ENCODE measurements at places on chromosomes 13 and 19. TPM values are rescaled to one million over a fixed set of nuclear protein-coding genes. Genes with fewer than 3 reads are reported as not detected.

- DNase-seq, result no peak
These were observed 412.7 kb downstream of the LMO7 start for GRCh38 chr13:76048675-76049375.

GRCh38 chr13:106859533-106859904 is 291.6 kb upstream of the ARGLU1 start:
- DNase-seq, result no peak

GRCh38 chr19:46361915-46362314 is 15.0 kb downstream of the PPP5C start:
- DNase-seq, result no peak

DNA sequence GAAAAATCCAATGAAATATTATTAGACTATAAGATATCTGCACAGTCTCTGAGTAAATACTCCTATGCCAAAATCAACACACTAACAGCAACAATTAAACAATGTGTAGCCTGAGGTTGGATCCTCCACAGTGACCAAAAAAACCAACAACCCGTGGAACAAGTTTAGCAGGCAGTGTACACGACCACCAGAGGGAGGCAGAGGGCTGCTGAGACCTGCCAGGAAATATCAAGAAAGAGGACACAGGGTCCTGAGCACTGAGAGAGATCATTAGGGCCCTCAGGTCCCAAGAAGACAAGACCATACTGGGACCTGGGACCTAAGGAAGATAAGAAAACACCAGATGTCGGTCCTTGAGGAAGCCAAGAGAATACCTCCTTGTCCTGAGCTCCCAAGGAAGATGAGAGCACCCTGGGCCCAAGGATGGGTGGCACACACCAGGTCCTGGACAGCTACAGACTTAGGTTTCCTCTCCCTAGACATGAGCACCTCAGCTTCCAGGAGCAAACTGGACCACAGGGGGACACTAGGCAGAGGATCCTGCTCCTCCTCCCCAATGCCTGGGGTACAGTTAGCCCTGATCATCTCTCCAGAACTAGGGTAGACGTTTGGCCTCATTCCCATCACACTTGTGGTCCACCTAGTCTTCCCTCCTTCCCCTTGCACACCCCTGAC is 822 bp upstream of the ZNF274 start:
- peak; percentile 49 for DNase-seq

DNA sequence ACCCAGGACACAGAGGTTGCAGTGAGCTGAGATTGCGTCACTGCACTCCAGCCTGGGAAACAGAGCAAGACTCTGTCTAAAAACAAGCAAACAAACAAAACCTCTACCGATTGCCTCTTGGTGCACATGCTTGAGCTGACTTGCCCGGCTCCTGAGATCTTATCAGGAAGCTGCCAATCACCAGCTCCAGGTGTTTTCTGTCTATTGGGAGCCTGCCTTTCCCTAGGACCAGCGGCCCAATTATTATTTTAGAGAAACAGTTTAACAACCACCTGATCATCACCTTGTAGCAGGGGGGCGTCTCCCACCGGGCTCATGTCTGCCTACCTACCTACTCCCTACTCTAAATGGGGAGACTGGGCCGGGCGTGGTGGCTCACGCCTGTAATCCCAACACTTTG is 10.8 kb downstream of the CLEC4M start:
- DNase-seq, result no peak

The ZNF865 gene
- 0.81 TPM for total RNA-seq

The SLC35E1 gene
- 29.1 TPM for total RNA-seq

- peak; percentile 50 for DNase-seq
These were observed 1.4 kb downstream of the ACTN4 start for GRCh38 chr19:38648769-38649304.

- DNase-seq, result no peak
These were observed 80.5 kb downstream of the FOXO1 start for GRCh38 chr13:40585911-40586471.

GRCh38 chr13:101489643-101490405 is 37.3 kb downstream of the ITGBL1 start:
- peak; percentile 69 for DNase-seq

DNA sequence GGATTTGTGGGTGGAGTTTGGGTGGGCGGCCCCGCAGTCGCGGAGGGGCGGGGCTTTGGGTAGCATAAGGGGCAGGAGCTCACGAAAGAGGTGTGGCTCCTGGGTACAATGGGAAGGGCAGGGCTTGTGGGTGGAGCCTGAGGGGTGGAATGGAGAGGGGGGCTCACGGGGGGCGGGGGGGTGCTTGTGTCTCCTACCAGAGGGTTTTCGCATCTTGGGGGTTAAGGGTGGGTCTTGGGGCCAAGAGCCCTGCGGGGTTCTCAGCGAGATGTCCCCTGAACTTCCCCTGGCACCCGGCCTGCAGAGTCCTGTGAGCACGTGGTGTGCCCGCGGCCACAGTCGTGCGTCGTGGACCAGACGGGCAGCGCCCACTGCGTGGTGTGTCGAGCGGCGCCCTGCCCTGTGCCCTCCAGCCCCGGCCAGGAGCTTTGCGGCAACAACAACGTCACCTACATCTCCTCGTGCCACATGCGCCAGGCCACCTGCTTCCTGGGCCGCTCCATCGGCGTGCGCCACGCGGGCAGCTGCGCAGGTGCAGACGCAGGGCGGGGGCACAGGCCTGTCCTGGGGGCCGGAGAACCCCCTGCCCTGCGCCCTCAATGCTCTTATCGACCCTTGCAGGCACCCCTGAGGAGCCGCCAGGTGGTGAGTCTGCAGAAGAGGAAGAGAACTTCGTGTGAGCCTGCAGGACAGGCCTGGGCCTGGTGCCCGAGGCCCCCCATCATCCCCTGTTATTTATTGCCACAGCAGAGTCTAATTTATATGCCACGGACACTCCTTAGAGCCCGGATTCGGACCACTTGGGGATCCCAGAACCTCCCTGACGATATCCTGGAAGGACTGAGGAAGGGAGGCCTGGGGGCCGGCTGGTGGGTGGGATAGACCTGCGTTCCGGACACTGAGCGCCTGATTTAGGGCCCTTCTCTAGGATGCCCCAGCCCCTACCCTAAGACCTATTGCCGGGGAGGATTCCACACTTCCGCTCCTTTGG is 5.1 kb downstream of the FSTL3 start:
- DNase-seq, result no peak

GRCh38 chr13:21035498-21035897 is 25.9 kb downstream of the LATS2 start:
- no peak for DNase-seq

The PDX1 gene
- not detected for total RNA-seq

GRCh38 chr13:36706755-36707154 is 32.9 kb downstream of the SERTM1 start:
- DNase-seq, result no peak

GRCh38 chr13:107974409-107974808 is 240.9 kb downstream of the LIG4 start:
- no peak for DNase-seq

- no peak for DNase-seq
These were observed 545 bp downstream of the BTBD2 start for GRCh38 chr19:2014731-2015607.

The CALR3 gene
- total RNA-seq, result not detected

DNA sequence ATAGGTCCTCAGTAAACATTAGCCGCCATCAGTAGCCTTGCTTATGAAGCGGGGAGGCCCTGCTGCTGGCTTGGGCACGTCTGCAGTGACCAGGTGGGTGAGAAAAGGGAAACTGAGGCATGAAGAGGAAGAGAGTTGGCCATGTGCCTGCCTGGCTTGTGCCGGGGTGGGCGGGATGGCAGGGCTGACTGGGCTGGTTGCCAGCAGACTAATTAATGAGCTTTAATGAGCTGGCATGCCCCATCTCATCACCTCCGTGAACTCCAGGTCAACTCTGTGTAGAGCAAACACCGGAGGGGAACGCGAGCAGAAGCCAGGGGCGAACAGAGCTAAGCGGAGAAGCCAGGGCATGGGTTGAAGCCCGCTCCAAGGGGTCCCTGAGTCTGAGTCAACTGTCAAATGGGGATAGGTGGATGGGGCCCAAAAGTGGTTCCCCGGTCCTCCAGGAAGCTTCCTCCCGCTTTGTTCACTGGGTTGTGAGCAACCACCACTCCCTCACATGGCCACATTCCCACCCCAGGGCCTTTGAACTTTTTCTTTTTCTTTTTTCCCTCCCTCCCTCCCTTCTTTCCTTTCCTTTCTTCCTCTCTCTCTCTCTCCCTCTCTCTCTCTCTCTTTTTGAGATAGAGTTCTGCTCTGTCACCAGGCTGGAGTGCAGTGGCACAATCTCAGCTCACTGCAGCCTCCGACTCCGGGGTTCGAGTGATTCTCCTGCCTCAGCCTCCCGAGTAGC is 8.7 kb downstream of the NR2F6 start:
- no peak for DNase-seq

- DNase-seq, result no peak
These were observed 48.6 kb downstream of the SPATA13 start for GRCh38 chr13:24209138-24209537.

- no peak for DNase-seq
These were observed 23.4 kb downstream of the FAM124A start for GRCh38 chr13:51245583-51245982.

The ZNF790 gene
- 0.57 TPM for total RNA-seq

DNA sequence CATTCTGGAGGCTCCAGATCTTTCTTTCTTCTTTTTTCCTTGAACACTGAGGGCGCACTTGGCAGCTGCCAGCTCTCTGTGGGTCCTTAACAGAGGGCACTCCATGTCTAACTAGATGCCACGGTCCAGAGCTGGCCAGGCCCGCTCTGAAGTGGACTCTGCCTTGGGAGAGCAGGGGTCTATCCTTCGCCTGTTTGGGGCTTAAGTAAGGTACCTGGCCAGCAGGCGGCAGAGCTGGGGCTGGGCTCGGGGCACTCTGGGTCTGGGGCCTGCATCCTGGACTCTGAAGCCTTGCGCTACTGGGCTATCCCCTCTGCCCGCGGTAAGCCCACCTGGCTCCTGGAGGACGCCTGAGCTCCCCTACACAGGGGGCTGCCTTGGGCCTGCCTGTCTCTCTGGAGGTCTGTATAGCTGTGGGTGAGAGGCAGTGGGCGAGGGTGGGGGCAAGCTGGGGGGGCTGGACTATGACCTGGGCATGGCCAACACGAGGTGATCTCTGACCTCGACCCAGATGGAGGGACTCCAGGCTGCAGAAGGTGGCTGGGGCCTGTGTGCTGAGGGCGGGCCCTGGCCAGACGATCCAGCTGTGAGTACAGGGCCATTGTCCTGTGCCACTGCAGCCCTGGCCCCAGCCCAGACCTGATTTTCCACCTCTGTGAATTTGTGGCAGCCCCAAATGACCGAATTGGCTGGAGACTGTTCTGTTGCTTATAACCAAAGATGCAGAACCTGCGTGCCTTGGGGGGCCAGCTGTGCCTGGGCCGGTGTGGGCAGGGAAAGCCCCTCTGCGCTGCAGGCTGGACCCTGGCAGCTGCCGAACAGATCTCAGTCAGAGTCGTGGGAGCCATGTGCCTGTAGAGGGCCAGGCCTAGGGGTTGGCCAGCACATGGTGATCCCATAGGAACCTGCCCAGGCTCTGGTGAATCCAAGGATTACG is 26.5 kb downstream of the CEBPG start:
- DNase-seq, result no peak

- no peak for DNase-seq
These were observed 915.2 kb downstream of the PCDH9 start for GRCh38 chr13:66314911-66315310.

DNA sequence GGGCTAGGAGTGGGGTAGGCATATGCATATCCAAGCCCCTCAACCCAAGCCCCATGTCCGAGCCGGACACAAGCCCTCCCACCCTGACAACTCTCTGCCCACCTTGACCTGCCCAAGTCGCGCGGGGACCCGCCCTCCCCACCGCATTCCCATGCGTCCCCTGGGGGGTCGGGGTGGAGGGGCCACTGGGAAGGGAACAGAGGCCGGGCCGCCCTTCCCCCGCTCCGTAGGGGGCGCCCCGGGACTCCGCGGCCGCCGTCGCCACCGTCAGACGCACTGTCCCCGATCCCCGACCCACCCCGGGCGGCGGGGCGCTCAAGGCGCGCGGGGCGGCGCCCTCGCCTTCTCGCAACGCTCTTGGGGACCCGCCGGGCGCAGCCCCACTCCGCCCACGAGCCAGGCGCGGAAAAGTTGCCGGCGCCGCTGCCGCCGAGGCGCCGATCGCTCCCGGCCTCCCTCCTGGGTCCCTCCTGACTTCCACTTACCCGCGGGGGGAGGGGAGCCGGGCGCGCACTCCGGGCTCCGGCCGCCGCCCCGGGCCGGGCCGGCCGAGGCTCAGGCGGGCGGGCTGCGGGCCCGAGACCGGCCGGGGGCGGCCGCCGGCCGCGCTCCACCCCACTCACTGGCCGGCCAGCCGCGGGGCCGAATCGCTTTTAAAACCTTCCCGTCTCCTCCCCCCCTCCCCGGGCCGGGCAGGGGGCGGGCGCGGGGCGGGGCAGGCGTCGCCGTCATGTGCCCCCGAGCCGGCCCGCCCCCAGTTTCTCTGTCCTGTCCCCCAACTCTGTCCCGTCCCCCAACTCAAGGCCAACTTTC is 34.4 kb upstream of the NANOS3 start:
- peak; percentile 70 for DNase-seq

DNA sequence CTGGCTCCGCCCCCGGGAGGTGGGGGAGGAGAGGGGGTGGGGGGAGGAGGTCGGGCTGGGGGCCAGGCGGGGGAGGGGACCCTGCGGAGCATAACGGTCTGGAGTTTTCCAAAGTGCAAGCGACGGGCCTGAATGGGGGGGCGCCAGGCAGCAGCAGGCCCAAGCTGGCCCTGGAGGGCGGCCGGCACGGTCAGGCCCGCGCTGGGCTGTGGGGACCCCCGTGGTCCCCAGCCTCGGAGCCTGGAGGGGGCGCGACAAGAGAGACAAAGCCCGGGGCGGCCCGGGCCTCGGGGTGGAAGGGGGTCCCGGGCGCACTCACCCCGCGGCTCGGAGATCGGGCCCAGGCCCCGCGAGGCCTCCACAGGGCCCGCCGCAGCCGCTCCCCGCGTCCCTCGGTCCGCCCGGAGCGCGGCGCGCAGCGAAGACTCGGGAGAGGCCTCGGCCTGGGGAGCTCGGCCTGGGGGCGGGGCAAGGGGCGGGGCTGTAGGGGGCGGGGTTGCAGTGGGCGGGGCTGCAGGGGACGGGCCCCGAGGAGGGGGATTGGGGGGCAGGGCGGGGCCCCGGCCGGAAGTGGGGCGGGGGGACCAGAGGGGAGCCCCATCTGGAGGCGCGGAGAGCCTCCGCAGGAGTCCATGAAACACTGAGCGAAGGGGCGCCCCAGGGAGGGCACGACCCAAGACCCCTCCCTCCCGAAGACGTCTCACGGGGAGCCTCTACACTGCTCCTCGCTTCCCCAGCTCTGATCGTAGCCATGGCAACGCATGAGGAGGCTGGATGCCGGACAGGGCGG is 47.6 kb downstream of the PTPRS start:
- DNase-seq, result peak; percentile 58

DNA sequence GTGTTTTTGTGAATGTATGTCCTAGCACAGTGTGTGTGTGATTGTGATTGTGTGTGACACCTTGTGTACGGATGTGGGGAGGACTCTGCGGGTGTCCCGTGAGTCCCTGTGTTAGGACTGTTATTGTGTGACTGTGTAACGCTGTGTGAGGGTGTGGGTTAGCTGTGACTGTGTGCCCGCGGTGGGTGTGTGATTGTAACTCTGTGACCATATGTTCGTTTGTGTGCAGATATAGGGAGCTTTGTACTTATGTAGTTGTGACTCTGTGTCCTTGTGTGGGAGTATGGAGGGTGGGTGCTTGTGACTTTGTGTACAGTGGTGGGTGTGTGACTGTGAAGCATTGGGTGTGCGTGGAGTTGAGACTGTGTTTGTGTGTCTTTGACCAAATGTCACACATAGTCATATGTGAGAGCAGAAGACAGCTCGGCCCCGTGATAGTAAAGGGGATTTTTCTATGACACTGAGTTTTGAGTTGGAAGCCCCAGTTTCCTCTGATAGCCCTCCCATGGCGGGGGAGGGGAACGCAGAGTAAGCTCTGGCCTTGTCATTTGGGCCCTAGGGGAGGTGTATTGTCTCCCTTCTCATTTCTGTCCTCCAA is 949 bp upstream of the ZNF260 start:
- no peak for DNase-seq
